ENCODE measurements at places on chromosomes 6 and 20.

DNA sequence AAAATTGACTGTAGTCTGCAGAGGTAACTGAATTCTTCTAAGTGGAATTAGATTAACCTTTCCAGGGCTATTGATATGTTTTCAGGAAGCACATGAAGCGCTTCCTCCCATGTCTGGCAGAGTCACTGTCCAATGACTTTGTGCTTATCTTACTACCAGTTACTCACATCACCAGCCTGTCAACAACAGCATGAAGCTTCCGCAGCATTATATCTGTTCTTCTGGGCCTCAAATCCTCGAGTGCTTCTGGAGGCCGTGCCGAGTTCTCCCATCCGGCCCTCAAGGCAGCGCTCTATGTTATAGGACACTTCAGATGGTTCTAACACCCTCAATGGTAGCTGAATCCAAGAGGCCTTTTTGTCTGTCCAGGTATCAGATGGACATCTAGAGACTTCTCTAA is 33.2 kb downstream of the PSMG4 start:
- no peak for DNase-seq

GRCh38 chr6:93164781-93165180 is 254.6 kb downstream of the EPHA7 start:
- no peak for DNase-seq

- DNase-seq: no peak
These were observed 197.9 kb downstream of the TRIM27 start for GRCh38 chr6:28725890-28726348.

- no peak for DNase-seq
These were observed 9.2 kb downstream of the ATG5 start for GRCh38 chr6:106316375-106316766.

- DNase-seq: peak; percentile 19
These were observed 32.7 kb upstream of the FANCE start for GRCh38 chr6:35419417-35419816.

DNA sequence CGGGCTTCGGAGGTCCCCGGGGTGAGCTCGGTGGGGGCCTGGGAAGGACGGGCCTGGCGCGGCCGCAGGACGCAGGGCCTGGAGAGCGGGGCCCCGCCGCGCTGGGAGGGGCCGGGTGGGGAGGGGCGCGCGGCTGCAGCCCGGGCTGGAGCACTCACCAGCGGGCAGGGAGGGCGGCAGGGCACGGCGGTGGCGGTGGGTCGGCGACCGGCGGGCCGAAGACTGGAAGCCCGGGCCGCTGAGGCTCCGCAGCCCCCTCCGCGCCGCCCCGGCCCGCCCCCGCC is at the start of gene GATA5:
TSS of gene GATA5 (minus strand) at position 224 of the 284 bp plus-strand sequence. CDS start 474 bp downstream, outside the sequence.
- no peak for DNase-seq

- no peak for DNase-seq
These were observed 5.5 kb downstream of the SIRT5 start for GRCh38 chr6:13579911-13580310.

DNA sequence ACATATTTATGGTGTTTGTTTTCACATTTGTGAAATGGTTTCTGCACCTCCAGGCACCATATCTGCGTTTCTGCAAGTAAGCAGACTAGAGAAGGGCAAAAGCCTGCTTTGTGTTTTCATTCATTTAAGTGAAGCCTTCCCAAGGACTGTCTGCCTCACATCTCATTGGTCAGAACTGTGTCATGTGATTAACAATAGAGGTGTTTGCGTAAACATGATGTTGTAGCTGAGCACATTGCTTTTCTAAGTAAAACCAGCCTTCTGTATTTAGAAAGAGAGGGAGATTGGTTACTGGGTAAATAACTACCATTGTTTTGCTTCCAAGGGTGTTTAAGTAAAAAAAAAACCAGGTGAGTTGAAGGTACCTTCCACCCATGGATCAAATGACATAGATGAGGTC is 39.7 kb downstream of the SH3BGRL2 start:
- no peak for DNase-seq

DNA sequence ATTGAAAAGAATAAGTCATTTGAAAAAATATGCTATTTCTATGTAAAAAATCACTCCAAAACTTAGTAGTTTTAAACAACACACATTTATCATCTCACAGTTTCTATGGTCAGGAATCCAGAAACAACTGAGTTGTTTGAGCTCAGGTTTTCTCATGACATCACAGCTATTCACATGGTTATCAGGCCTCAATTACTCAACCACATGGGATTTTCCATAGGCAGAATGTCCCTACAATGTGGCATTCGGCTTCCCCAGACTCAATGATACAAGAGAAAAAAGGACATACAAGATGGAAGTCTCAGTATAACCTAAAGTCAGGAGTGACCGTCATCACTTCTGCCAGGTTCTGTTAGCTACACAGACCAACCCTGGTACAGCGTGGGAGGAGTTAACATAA is 3.4 kb upstream of the SLC35D3 start:
- DNase-seq: no peak

- no peak for DNase-seq
These were observed 123.0 kb upstream of the RREB1 start for GRCh38 chr6:6984585-6985366.
